ENCODE measurements at places on chromosomes 5 and 9.

- DNase-seq = no peak
Observed at GRCh38 chr5:62653864-62654575, 75.4 kb downstream of the LRRC70 start.

- peak; percentile 68 for DNase-seq
Observed at GRCh38 chr5:76337953-76338451, 65.1 kb upstream of the IQGAP2 start.

GRCh38 chr9:79403495-79403894 is 168.3 kb upstream of the TLE4 start:
- DNase-seq = no peak

- DNase-seq = no peak
Observed at GRCh38 chr5:157987259-157987658, 128.3 kb upstream of the CLINT1 start.

DNA sequence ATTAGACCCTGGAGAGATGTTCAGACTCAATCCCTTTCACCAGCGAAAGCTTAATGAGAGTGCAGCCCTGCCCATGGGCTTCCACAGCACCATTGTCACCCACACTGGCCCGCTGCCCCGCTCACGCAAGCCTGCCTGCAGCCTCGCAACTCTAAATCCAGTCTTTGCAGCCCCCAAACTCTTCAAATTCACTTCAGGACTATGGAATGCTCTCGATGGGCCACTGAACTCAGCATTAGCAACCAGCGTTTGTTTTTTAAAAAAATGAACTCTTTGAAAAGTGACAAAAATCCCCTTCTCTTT is 17.1 kb downstream of the DCANP1 start:
- DNase-seq = no peak

DNA sequence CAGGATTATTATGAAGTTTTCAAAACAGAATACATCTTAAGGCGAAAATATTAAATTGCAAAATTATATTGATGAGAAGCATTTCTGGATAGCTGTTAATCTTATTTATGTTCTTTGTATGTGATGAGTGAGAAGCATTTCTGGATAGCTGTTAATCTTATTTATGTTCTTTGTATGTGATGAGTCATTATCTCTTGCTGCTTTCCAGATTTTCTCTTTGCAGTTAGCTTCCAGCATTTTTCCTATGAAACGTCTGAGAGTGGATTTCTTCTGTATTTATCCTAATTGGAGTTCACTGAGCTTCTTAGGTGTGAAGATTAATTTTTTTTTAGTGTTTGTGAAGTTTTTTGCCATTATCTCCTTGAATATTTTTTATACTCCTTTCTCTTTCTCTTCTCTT is 8.2 kb downstream of the TMEM232 start:
- no peak for DNase-seq

DNA sequence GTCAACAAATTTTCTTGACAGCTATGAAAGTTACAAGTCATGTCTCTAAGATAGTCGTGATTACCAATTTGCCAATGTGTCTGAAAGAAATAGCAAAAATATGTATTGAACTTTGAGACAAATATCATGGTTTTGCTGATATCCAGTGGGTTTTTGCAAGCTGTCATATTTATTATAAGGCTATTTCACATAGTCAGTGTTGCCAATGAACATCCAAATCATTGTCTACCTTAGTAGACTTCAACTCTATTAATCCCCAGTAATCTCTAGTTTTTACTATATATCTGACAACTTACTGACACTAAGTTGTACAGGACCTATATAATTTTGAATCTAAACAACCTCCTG is 203.2 kb downstream of the TSSK1B start:
- DNase-seq = no peak

DNA sequence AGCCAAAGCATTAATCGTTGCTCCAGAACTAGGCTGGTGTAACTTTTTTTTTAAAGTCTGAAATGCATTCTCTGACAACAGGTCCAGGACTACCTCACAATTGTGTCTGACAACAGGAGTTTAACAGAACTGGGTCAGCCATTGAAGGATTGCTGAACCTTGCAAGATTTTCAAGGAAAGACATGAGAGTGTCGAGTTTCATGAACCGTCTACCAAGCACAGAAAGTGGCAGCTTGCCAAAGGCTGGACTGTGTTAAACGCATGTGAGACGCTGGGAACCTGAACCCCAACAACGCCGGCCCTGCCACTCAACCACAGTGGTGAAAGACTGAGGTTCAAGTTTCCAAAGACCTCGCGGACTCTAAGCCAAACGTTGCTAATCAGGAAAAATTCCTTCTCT is 79.1 kb downstream of the LHFPL2 start:
- no peak for DNase-seq

DNA sequence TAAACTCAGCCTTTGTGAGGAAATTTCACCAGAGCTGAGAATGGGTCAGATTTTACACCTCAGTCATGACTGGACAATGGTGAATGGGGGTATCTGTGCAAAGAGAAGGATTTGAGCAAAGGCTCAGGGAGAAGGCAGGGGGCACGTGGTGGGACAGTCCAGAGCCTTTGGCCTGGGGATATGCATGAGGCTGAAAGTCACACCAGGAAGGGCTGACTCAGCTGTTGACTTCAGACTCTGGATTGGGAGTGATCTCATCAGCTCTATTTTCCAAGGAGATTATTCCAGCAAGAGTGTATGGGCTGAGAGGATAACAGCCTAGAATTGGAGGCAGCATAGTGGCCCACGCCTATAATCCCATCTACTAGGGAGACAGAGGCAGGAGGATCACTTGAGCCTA is 53.6 kb downstream of the SAXO1 start:
- no peak for DNase-seq

DNA sequence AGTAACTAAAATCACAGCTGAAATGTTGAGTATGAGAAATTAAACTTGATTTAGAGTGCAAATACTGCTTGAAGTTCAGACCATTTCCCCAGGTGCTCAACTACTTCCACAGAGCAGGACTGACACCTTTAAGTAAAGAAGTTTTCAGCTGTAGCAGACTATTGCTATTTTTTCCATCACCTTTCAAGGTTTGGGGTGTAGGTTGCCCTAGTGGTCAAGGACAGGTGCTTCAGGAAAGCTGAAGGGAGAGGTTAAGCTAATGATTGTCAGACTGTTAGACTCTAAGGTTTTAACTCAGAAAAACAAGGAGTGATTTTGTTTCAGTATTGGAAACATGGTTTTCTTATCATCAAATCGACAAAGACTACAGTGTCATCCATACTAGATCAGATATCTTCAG is 162.1 kb downstream of the CCDC192 start:
- DNase-seq = no peak

- no peak for DNase-seq
Observed at GRCh38 chr5:152246401-152246800, 158.7 kb downstream of the NMUR2 start.

DNA sequence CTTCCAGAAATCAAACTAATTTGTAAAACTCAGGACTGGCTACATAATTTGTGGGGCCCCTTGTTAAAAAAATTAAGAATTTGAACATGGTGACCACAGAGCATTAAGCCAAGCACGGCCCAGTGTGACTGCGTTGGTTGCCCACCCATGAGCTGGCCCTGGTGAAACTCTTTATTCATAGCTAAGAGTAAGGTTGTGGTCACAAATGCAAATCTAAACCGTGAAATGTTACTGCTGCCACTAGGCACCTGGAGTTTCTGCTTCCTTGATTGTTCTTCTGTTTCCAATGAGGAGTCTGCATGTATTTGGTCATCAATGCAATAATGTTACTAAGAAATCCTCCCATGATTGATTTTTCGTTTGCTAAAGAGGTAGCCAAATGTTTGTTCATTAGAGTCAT is 4.2 kb downstream of the GCNT1 start:
- DNase-seq = no peak

GRCh38 chr9:71048280-71048679 is 73.1 kb downstream of the TRPM3 start:
- no peak for DNase-seq

- no peak for DNase-seq
Observed at GRCh38 chr9:71812385-71812784, 44.1 kb upstream of the CEMIP2 start.

DNA sequence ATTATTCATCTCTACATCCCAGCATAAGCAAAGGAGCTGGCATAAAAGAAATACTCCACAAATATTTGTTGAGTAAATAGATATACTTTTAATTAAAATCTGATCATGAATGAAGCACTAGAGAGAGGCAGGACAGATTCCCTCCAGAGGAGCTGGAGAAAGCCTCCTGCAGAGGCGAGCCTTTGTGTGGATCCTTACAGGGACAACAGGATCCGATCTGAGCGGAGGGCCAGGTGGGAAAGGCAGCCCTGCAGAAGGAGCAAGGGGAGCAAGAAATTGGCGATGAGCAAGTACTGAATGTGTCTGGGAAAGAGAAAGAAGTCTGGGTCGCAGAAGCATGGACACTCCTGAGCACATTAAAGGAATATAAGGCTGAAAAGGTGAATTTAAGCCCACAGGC is 69.4 kb downstream of the EBF1 start:
- no peak for DNase-seq

DNA sequence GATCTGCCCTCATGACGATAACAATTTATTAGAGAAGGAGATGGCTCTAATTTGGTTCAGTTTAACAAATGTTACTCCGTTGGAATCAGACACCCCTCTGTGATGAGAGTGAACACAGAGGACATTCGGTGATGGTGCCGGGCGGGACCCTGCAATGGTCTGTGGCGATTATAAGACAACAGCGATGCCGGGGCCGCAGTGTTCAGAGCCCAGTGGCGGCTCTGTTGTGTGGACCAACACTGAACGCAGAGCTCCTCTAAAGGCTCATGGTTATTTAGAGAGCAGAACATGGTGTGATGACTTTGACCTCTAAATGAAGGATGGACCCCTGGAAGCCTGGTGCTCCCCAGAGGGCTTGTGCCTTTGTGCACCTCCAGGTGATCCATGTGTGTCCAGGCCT is 21.2 kb downstream of the UBE2QL1 start:
- no peak for DNase-seq

GRCh38 chr5:169085636-169086035 is 215.3 kb downstream of the SLIT3 start:
- no peak for DNase-seq

- no peak for DNase-seq
Observed at GRCh38 chr5:9437741-9438240, 108.1 kb downstream of the SEMA5A start.

DNA sequence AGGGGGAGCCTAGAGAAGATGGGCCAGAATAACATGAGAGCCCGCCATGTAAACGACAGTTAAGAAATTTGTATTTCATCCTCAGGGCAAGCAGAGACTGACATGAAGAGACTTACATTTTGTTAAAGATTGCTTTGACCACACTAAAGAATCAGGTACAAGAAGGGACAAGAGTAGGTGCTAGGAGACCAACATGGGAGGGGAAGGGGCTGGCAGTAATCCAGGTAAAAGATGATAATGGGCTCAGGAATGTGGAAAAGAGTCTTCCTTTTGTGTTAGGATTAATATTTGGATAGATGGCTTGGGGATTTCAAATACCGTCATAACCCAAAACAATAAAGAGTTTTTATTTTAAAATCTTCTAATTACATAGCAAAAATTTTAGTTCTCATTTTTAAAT is 137.3 kb downstream of the ZNF462 start:
- no peak for DNase-seq

GRCh38 chr9:86801246-86801645 is 146.1 kb downstream of the GAS1 start:
- DNase-seq = no peak

- DNase-seq = no peak
Observed at GRCh38 chr5:38009749-38010358, 170.0 kb upstream of the GDNF start.

DNA sequence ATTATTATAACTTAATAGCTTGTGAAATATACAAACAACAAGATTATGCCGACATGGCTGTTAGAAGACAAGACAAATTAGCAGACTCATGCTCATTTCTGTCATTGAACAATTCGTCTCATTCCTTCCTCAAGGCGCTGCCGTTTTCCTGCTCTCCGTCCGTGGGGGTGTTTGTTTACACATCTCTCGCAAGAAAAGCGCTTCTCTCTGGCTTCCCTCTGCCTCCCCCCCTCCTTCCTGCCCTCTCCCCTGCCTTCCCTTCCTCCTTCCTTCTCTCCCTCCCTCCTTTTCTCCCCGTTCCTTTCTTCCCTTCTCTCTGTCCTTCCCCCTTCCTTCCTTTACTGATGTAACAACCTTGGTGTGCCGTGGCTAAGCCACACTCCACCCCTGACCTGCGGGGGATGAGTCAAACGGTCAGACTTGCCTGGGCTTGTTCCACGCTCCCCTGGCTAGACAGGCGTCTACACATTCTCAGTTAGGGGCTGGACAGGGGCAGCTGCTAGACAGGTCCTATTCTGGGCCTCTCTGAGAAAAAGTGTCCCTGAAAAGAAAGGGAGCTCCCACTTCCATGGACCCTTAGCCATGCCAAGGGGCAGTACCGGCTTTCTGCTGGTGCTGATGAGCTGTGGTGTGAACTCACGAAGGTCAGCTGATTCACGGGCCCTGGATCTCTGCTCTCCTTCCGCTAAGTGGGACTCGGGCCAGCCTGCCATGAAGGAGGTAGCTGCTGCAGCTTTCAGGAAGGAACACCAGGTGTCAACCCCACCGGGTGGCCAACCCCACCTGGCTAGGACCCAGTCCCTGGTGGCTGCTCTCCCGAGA is 32.0 kb upstream of the SPTLC1 start:
- DNase-seq = no peak

DNA sequence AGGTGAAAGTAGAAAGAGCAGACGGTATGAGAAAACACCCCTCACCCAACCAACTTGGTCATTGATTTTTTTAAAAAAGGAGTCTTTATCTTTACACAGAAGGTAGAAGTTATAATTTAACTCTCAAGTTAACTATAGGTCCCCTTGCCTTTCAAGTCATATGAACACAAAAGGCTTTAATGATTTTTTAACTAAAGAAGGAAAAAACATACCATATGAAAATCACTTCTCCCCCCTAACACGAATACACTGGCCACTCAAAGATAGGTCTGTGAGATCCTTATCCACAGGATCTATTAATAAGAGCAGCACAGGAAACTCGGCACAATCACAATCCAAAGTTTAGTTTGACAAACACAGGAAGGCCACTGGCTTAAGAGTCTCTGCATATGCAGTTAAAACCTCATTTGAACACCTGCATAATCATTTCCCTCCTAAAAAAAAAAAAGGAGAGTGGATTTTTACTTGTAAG is 138.0 kb downstream of the ENC1 start:
- DNase-seq = no peak

DNA sequence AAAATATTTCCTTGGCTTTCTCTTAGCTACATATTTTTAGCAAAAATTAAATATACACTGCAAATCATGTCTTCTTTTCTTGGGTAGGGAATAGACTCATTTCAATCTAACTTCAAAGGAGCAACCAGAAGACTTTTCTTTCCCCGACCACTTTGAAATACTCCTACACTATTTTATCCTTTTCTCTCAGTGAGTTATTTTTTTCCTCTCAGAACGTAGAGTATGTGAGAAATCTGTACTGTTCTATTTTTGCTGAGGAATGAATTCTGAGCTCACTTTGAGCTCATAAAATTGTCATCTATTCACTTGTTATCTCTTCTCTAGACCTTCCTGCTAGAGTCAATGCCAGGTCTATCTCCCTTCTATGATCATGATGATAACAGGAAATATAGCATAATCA is 22.2 kb upstream of the DAPK1 start:
- DNase-seq = no peak

DNA sequence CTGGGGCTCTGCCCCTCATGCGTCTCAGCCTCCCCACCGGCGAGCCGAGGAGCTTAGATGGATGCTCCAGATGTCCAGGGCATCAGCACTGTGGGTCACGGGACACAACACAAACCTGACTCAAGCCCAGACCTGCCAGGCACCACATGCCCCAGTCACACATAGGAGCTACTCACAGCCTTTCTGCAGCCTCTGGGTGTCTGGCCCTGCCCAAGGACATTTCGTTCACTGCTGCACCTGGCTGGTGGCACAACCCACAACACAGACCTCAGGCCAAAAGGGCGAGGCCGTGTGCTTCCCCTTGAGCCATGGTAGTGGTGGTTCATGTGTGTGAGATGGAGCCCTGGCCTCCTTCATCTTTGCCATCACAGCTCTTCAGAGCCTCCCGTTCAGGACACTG is 89.6 kb upstream of the FCN2 start:
- no peak for DNase-seq

All from CD4-positive, alpha-beta T cell treated with Interleukin-21 for 1 hour (primary cell).